T-helper 9 cell (primary cell): ENCODE measurements at places on chromosomes 1 and 21.

GRCh38 chr1:94026619-94027380 lies 94.1 kb downstream of the ABCA4 start:
- DNase-seq = no peak

DNA sequence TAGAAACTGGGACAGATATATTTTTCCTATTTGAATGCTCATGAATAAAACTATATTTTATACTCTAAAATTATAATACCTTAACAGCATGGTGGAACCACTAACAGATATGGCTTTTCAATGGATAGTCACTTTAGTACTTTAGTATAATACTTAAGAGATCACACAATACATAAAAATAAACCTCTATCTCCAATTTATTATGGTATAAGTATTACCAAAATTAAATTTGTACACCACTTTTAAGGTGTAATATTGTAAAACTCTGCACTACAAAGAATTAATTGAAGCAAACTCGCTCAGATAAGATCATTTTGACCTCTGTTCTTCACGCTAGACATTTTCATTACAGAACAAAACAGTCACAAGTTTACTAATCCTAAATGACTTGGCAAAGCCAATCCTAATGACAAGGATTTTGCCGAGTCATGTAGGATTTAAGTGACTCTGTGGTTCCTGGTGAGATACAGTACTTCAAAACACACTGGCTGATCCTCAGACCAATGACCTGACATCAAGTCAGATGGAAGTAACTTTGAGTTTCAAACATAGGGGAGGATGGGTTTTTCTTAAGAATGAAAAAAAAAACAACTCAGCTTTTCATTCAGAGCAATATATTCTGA lies 200.6 kb downstream of the SMYD3 start:
- no peak for DNase-seq

DNA sequence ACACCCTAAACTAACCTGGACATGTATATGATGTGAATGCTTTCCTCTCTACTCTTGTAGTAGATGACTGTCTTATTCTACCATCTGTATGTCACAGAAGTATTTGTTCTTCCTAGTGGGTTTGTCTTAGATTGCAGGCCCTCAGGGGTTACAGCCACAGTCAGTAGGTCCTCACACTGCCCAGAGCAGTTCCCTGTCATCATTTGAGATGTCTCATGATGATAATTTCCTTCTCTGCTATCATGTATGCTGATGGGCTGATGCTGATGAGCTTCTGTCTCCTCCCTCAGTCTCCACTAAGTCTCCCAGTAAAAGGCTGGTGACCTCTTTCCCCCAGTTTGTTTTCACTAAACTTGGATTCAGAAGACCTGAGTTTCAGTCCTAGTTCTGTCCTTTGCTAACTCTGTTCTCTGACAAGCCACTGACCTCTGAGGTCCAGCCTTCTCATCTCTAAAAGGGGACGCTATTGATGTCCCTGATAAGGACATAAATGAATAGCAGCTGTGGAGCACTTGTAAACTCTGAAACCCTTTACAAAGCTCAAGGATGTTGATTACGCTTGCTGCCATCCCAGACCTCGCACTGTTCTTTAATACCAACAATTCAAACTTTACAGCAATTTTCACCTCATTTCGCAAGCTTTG lies 3.1 kb upstream of the ETV3 start:
- no peak for DNase-seq

GRCh38 chr1:161082996-161083747 lies 6.2 kb downstream of the NECTIN4 start:
- DNase-seq = no peak

DNA sequence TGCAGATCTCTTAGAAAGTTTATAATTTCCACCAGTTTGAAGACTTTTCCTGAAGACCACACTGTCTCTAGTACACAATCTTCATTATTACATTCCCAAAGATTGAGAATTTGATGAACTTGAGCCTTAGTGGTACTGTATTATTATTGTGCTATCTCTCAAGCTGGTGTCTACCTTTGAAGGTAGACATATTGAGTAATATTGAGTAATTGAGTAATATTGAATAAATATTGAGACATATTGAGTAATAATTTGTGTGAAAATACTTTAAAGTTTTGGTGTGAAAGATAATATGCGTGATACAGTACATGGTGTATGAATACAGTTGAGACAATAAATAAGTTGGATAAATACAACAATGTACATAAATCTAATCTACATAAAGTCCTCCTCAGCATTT lies 613.1 kb upstream of the ADGRL2 start:
- no peak for DNase-seq

DNA sequence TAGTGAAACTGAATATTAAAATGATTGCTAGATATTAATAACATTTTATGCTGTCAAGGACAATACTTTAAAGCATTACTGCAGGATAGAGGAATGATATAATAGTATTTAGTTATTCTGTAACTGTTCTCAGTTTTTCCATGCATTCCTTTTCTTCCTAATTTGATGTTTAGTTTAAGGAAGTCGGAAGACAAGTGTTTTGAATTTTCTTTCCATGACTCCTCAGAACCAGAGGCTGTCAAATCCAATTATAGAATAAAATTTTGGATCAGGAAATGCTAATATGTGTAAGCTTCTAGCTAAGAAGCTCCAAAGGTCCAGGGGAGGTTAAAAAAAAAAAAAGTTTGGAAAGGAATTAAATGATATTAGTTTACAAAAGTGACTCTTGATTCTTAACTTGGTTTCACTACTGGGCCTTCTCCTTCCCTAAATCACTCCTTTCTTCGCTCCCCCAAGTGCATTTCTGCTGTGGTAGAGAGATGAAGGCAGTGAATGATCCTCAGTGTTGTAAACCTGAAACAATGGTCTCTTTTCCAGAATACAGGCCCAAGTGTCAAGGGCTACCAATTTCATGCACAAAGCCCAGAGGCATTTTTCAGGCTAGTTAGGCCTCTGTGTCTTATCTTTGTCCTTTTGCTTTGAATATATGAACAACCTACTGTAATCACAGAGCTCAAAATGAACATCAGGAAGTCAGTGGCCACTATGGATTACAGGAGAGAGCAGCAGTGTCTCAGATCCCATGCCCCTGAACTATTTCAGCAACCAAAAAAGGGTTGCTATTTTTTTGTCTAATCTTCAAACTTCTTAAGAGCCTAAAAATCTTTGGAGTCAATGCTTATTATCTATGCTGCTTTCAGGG lies 6.2 kb downstream of the ADSS2 start:
- DNase-seq = no peak

- no peak for DNase-seq
These were observed 160.5 kb downstream of the DYRK1A start for GRCh38 chr21:37527103-37527502.

DNA sequence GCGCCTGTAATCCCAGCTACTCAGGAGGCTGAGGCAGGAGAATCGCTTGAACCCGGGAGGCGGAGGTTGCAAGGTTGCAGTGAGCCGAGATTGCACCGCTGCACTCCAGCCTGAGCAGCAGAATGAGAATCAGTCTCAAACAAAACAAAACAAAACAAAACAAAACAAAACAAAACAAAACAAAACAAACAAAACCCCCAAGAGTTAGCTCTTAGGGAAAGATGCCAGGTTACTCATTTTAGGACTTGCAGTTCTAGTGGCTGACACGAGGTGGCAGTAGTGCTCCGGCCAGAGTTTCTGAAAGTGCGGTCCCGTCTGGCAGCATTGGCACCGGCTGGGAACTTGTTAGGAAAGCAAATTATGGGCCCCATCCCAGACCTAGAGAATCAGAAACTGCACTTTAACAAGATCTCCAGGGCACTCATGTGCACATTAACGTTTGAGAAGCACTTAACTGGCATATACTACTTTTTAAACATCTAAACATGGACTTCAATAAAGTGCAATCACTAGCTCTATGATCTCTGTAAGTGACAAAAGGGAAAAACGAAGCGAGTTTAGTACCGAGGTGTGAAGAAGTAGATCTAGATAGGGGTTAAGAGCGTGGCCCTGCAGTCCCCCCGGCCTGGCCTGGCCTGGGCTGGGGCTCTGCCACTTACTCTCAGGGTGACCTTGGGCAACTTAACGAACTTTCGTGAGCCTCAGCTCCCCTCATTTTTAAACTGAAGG lies 41.9 kb upstream of the TNFRSF1B start:
- DNase-seq = peak; percentile 82

- DNase-seq = no peak
These were observed 25.1 kb downstream of the CNN3 start for GRCh38 chr1:94901841-94902240.

DNA sequence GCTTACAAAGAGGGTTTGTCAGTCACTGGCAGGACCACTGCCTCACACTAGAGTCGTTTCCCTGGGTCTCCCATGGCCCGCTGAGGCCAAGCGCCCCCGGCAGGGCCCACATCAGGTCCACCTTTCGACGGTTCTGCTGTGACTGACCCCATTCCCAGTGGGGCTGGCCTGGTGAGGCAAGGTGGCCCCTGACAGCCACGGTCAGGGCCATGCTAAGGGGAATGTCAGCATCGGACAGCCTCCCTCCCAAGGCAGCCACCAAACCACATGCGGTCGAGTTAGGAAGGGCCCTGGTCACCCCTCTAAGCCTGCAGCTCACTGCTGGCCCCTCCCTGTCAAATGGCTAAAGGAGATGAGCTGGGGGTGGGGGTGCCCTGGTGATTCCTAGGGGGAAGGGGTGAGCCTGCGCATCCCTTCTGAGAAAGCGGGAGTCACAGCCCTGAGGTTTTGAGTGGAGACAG lies 2.9 kb upstream of the KIF17 start:
- no peak for DNase-seq

DNA sequence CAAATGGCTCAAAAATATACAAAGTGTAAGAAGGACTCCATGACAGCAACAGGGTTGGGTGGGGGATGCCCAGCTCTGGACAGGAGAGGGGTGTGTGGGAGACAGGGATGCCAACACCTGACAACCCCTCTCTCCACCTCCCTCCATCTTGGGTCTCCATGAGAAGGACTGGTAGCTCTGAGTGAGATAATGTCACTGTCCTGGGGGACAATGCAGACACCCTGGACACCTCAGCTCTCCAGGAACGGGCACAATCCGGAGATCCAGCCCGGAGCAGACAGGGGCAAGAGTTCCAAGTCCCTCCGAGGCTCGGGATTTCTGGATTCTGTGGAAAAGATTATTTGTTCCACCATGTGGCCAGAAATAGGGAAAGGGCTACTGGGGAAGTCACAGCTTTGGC lies 122.5 kb downstream of the GLIS1 start:
- no peak for DNase-seq

GRCh38 chr1:13456904-13457532 lies 46.8 kb downstream of the PRAMEF20 start:
- no peak for DNase-seq

DNA sequence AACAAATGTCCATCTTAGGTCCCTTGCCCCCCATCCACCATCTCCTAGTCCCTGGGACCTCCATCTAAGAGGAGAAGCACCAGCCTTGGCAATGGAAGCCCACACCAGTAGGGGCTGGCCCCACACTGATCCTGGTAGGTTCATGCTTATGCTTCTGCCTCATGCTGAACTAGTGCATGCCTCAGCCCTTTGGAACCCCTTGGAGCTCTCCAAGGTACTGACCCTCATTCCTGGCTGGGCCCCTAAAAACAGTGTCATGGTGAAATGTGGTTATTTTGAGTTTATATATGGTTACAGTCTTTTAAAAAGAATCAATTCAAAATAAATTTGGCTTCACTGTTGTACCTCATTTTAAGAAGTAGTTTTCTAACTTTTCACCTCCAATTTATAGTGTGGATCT lies 108.3 kb downstream of the HIVEP3 start:
- DNase-seq = no peak

DNA sequence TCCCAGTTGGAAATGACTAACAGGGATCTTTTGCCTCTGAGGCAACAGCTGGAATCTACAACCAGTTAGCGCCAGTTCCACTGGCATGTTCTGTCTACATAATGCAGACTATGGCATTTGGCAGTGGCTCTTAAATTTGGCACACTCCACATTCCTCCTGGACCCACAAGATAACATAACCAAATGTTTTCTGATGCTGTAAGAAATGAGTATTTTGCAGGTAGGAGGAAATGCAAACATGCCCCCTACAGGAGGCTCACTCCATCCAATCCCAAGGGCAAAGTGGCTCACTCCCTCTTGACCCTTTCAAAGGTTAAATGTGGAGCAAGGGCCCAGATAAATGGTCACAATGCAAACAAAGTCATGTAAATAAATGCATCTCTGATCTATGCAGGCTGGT lies 129.2 kb upstream of the PROX1 start:
- no peak for DNase-seq

- no peak for DNase-seq
These were observed 286.9 kb downstream of the DISC1 start for GRCh38 chr1:231913493-231913892.

DNA sequence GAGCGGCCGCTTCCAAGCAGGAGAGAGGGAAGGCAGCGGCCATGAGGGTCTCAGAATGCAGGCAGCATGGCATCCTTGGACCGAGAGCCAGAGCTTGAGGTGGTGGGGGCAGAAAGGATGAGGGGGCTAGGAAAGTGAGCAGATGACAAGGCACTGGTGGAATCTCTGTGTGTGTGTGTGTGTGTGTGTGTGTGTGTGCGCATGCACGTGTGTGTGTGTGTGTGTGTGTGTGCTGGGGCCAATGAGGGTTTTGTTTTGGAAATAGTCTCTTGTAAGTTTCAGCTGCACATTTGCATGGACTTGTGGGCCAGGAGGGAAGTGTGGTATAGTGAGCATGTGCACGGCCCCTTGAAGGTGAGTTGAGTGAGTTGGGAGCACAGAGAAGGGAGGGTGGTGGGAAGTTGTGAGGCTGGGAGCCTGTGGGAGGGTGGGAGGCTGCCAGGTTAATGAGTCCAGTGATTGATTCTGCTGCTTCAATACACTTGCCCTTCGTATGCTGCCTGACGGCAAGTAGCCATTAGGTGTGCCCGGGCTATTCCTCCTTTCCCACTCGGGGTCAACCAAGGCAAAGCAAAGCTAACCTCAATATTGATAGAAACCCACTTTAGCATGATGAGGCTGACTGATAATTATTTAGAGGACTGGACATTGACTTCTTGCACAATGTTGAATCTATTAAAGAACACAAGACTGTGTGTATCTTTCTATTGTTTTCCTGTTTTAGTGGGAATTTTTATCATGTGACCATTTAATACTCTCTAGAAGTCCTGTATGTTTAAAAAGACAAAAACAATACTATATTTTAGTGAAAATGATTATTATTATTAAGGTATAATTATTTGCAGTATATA lies 80.3 kb downstream of the PROX1 start:
- no peak for DNase-seq

- no peak for DNase-seq
These were observed 88.0 kb upstream of the CTTNBP2NL start for GRCh38 chr1:112307930-112308591.

GRCh38 chr1:116172666-116173065 lies 61.5 kb downstream of the MAB21L3 start:
- DNase-seq = no peak

DNA sequence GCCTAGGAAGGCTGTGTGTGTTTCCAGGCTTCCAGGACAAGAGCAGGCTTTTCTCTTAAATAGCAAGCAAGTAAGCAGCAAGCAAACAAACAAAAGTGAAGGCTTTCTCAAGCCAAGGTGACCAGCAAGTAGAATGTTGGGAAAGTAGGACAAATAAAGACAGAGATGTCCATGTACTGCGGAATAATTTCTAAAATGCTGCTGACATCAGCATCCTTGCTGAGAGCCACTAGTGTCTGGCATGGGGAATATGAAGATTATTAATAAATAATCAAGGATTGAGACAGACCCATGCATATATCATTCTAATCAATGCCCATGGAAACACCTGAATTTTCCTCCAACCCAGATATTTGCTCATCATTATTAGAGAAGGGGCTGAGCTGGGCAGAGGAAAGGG lies 6.4 kb upstream of the DYRK3 start:
- DNase-seq = no peak
